ENCODE measurements at places on chromosomes 6 and 20.

- no peak for DNase-seq
Measured at GRCh38 chr6:150684714-150685459, 85.2 kb downstream of the PLEKHG1 start.

- no peak for DNase-seq
Measured at GRCh38 chr6:113820761-113821160, 36.4 kb upstream of the MARCKS start.

GRCh38 chr6:27617700-27618689, 145.1 kb upstream of the ZNF184 start:
- DNase-seq: no peak

DNA sequence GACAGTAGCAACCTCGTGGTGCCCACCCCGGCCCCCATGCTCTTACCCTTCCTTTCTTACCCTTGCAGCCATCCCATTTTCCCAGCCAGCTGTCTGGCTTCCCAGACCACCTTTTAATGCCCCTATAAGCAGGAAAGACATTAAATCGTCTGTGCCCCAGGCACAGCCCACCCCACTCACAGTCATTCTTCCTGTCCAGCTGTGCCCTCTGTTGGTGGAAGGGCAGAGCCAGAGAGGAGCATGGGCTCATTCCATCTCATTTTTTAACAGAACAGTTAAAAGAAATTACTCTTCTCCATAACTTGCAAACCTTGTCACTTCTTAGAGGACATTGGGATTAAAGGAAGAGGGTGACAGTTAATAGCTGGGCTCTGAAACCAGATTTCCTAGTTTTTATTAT, 240.5 kb downstream of the NRN1 start:
- DNase-seq: no peak

DNA sequence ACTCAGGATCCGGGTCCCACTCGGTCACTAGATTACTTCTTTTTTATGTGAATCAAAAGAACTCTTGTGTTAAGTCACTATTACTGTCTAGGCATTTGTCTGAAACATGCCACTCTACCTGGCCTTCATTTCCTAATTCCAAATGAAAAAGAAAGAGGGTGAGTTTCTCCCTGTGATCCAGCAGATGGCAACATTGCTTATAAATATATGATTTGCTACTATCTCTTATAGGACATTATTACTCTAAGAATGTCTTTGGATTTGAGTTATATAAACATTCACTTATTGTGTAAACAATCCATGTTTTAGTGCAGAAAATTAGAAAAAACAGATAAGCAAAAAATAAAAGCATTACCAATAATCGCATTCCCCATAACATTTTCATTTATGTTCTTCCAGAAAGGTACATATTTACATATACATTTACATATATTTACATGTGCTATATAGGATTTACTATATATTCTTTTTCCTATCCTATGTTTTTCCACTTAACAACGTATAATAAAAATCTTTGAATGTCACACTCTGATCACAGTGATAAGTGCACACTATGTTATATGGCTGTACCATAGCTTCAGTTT, 66.9 kb downstream of the FAXC start:
- DNase-seq: no peak
